ENCODE measurements at places on chromosomes 1 and 21. TPM values are rescaled to one million over a fixed set of nuclear protein-coding genes. Genes with fewer than 3 reads are reported as not detected.

A3GALT2 gene
- total RNA-seq, result not detected

E2F2 gene
- 1.2 TPM for total RNA-seq

TFF3 gene
- not detected for total RNA-seq

OSBPL9 gene
- 63.8 TPM for total RNA-seq
